Glomerular endothelial cell (primary cell): ENCODE measurements at places on chromosomes 3 and 15.

DNA sequence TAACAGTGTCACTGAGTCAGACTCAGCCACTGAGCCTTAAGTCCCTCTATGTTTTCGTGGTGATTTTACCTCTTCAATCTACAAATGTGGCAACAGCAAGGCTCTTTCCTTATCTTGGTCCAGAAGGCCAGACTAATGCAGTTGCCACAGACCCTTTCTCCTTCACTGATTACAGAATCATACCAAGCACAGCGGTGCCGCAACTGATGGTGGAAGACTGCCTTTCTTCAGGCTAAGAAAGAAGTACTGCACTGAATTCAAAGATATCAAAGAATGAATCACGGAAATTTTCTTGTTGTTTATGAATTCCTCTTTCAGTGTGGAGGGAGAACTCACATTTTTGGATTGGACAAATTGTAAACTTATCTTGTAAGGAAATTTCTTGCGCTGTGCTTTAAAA is 18.6 kb downstream of the DCP1A start:
- no peak for DNase-seq

DNA sequence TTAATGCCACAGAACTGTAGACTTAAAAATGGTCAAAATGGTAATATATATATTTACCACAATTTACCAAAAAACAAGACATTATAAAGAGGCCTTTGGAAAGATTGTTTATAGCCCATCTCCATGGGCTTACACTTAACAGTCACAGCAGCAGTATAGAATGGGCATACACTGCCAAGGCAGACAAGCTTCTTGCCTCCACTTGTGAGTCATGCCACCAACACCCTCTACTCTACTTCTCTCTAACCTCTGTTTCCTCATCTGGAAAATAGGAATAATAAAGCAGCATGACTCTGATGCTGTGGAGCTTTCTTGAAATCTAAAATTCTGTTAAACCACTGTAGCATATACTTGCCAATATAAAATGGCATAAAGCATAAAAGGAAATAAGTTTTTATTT is 14.4 kb upstream of the GPR156 start:
- no peak for DNase-seq

- no peak for DNase-seq
Observed at GRCh38 chr3:62187022-62187431, 186.3 kb downstream of the FEZF2 start.

DNA sequence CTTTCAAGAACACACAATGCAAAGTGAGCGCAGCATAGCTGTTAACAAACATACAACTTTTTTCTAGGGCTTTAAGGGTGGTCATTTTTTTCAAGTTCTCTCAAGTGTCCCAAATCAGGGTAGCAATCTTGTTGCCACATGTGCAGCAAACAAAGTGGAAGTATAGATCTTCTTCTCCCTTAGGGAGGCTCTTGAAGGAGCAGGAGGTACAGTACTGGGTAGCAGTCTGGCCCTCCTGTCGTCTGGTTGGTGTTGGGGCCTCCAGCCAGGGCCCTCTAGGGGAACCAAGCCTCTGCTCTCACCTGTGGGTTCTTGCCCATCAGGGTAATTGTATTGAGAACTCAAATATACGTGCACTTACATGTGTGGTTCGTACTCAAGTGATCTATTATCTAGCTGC is 25.8 kb downstream of the MKRN2 start:
- DNase-seq, result no peak

- no peak for DNase-seq
Observed at GRCh38 chr3:170622369-170623159, 36.7 kb upstream of the SLC7A14 start.

GRCh38 chr3:177710506-177710905 is 513.2 kb upstream of the TBL1XR1 start:
- no peak for DNase-seq

GRCh38 chr3:5078151-5078550 is 43.9 kb upstream of the ARL8B start:
- DNase-seq, result no peak

DNA sequence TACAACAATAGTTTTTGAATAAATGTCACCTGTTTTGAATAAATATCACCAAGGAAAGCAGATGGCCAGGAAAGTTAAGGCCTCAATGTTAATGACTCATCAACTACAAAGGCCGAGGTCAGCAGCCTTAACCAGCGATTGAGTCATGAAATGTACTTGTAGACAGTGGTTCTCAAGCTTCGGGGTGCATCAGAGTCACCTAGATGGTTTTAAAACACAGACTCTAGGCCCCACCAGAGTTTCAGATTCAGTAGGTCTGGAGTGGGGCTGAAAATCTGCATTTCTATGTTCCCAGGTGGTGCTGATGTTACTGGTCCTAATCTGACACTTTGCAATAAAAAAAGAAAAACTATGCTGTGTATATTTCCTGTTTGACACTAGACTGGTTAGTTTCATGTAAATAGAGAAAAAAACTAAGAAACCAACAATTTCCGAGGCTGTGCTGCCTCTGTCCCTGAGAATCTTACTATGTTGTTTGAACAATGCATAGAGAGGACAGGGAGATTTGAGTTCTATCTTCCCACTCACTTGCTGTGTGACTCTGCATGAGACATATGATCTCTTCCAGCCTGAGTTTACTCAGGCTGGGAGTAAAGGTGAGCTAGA is 9.8 kb downstream of the RAB27A start:
- DNase-seq, result peak; percentile 82

DNA sequence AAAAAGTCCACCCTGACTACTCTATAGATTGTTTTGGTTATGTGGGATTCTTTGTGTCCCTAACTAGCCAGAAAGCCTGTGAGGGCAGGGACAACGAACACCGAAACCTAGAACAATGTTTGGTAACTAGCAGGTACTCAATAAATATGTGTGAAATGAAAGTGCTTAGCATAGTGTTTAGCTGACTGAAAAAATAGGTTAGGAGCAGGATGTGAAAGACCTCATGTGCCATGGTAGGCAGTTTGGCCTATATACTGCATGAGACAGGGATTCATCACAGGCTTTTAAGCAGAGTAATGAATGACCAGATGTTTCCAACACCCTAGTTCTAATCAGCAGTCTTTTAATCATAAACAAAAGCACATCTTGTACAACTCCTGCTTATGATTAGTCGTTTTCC is 64.2 kb downstream of the MYO5A start:
- no peak for DNase-seq

- peak; percentile 50 for DNase-seq
Observed at GRCh38 chr3:8937064-8938020, 25.9 kb downstream of the RAD18 start.

DNA sequence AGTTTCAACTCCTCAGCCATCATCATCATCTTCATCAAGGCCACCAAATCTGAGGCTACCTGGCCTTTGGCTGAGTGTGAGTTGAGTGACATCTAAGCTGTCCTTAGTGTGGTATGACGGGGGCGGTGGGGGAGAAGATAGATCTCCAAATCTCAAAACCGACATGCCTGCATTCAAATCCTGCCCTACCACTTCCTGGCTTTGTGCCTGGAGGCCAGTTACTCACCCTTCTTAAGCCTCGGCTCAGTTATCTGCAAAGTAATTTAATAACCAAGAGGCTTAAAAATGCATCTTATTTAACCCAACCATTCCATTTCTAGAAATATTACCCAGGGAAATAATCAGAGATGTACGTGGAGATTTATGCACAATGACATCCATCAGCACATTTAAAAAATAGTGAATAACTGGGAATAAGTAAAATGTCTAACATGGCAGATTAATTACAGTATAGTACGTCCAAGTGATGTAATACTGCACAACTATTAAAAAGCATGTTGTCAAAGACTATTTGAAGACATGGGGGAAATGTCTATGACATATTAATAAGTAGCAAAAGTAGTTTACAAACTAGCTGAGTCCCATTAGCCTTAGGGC is 167.4 kb downstream of the NTRK3 start:
- no peak for DNase-seq

DNA sequence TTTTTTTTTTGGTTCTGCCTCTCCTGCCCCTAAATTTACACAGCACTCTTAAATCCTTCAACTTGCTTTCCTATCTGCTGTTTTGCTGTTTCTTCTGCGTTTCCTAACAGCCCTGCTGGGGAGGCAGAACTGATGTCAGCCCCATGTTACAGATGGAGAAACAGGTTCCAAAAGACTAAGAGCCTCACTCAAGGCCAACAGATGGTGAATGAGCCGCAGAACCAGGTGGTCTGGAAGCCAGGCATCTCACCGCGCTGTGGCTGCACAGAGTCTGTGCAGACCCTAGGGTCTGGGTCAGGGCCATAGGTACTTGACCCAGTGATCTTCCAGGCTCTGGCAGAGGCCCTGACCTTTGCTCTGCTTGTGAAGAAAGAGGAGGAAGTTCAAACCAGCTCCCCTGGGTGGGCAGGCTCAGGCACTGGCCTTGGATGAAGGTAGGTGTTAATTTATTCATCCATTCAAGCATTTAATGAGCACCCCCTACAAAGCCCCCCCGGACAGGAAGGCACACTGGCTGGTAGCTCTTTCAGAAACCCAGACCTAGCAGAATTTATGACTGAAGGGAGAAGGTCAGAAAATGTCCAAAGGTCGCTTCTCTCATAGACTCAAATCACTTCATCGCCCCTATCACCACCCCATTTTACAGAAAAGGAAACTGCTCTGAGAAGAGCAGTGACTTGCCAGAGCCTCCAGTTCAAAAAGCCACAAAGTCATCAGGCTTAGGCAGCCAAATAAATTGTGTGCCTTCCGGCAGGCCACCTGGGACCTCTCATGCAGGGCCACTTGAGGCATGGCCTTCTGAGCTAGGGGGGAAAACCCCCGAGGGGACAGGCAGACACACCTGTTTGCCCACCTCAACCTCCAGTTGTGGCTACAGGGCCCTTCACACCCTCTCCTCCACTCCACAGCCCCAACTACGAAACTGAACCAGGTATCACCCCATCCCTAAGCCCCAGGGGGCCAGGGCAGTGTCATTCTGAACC is 2.7 kb downstream of the CHDH start:
- DNase-seq, result no peak

DNA sequence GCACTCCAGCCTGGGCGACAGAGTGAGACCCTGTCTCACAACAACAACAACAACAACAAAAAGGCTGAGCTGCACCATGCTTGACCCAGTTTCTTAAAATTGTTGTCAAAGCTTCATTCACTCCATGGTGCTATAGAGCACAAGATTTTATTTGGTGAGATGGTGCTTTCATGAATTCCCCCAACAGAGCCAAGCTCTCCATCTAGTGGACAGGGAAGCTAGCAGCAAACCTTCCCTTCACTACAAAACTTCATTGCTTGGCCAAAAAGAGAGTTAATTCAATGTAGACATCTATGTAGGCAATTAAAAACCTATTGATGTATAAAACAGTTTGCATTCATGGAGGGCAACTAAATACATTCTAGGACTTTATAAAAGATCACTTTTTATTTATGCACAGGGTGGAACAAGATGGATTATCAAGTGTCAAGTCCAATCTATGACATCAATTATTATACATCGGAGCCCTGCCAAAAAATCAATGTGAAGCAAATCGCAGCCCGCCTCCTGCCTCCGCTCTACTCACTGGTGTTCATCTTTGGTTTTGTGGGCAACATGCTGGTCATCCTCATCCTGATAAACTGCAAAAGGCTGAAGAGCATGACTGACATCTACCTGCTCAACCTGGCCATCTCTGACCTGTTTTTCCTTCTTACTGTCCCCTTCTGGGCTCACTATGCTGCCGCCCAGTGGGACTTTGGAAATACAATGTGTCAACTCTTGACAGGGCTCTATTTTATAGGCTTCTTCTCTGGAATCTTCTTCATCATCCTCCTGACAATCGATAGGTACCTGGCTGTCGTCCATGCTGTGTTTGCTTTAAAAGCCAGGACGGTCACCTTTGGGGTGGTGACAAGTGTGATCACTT is 2.0 kb downstream of the CCR5 start:
- DNase-seq, result no peak

- DNase-seq, result no peak
Observed at GRCh38 chr3:126487151-126487771, 11.6 kb upstream of the ZXDC start.

GRCh38 chr3:146646261-146646660 is 41.1 kb upstream of the PLSCR5 start:
- no peak for DNase-seq

DNA sequence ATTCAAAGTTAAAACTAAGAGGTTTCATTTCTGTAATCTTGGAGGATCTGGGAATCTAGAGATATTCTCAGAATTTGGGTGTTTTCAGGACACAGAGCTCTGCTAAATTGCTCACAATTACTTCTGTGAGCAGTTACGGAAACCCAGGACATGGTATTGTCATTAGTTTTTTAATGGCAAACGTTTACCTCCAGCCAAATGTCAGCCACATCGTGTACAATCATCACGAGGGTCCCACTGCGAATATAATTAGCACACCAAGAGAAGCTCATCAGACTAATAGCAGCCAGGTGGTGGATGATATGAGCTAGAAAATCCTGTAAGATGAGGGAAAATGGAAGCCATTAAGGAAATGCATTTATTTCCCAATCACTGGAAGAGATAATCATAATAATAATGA is 56.0 kb downstream of the CERS3 start:
- no peak for DNase-seq

DNA sequence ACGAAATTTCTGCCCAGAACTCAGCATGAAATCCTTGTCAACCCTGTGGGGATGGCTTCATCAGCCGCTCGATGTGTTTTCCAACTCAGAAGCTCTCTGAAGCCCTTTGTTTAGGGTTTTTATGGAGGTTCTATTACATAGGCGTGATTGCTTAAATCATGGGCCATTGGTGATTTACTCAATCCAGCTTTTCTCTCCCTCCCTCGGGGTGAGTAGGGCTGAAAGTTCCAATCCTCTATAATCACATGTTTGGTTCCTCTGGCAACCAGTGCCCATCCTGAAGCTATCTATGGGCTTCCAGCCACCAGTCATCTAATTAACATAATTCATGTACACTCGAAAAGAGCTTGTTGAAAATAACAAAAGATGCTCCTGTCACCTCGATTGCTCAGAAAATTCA is 51.6 kb downstream of the GATM start:
- DNase-seq, result no peak

GRCh38 chr3:43171748-43172147 is 65.9 kb upstream of the POMGNT2 start:
- no peak for DNase-seq

GRCh38 chr3:137789236-137789635 is 25.1 kb downstream of the SOX14 start:
- DNase-seq, result no peak

DNA sequence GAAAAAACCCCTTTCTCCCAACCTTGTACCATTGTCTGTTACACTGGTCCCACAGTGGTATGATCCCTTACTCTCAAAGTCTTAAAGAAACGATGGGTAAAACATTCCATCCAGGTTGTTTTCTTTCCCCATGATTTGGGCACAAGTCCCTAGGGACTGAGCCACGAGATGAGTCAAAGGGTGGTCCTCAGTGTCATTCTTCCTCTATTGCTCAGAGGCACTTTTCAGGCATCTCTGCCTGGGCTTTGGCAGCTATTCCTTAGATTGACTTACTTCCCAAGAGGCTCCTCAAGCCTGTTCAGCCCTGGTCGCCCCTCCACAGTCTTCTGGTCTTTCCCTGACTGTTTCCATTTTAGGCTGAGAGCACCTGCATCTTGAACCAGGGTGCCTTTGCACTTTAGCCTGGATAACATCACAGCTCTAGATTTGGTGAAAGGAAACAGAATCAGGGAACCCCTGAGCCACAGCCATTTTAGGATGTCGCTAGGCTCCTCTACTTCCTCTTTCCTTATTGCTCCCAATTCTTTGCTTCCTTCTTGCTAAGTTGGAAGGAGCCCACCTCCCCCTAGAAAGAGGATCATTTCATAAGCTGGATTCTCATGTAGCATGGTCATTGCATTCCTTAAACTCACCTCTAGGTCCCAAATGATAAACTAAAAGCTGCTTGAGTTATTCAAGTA is 131.0 kb upstream of the TPRG1 start:
- no peak for DNase-seq

GRCh38 chr15:33980159-33980558 is 11.9 kb downstream of the CHRM5 start:
- DNase-seq, result no peak

GRCh38 chr3:61736506-61736905 is 175.1 kb downstream of the PTPRG start:
- DNase-seq, result no peak
